ENCODE measurements at places on chromosomes 5 and 9.

DNA sequence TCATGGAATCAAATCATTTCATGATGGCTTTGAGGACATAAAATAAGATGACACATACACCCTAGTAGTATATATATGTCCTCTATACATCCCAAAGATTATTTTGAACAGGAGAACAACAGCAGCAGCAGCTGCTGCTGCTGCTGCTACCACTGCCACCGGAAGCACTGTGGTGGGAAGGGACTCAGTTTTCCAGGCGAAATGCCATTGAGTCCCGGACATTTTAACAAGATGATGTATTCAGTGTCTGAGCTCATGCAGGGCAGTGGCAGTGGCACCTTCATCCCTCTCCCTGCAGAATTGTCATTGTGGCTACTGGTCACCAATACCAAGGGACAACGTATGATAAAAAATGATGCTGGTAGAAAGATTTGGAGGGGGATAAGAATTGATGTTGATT is 151.3 kb downstream of the CHSY3 start:
- DNase-seq = no peak

- no peak for DNase-seq
Measured at GRCh38 chr5:169433221-169433651, 132.3 kb upstream of the SLIT3 start.

DNA sequence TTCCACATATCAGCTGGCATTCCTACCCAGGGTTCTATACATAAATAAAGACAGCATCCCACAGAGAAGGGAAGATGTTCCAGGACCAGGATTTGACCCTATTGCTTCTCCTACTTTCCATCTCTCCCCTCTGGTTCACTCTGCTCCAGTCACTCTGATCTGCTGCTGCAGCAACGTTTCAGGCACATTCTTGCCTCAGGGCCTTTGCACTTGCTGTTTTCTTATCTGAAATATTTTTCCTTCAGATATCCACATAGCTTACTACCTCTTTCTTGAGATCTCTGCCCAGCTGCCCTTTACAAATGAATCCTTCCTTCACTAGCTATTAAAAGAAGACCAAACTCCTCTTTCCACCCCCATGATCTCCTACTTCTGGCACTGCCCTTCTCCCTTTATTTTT is 204.5 kb downstream of the SPOCK1 start:
- no peak for DNase-seq

DNA sequence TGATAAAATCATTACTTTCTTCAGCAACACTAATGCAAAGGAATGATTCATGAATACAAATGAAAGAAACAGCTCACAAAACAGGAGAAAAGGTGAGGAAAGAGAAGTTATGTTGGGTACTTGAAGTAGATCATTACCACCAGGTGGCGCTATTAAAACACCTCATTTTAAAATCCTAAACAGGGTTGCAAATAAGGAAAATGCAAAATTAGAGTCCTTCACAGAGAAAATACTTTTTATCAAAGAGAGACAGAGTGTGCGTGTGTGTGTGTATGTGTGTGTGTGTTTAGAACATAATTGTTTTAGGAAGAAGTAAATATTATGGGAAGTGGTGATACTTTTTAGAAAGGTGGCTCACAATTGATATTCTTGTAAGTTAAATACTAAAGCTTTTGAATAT is 49.5 kb upstream of the CD180 start:
- peak; percentile 24 for DNase-seq

- no peak for DNase-seq
Measured at GRCh38 chr5:83662558-83662957, 58.1 kb downstream of the HAPLN1 start.

DNA sequence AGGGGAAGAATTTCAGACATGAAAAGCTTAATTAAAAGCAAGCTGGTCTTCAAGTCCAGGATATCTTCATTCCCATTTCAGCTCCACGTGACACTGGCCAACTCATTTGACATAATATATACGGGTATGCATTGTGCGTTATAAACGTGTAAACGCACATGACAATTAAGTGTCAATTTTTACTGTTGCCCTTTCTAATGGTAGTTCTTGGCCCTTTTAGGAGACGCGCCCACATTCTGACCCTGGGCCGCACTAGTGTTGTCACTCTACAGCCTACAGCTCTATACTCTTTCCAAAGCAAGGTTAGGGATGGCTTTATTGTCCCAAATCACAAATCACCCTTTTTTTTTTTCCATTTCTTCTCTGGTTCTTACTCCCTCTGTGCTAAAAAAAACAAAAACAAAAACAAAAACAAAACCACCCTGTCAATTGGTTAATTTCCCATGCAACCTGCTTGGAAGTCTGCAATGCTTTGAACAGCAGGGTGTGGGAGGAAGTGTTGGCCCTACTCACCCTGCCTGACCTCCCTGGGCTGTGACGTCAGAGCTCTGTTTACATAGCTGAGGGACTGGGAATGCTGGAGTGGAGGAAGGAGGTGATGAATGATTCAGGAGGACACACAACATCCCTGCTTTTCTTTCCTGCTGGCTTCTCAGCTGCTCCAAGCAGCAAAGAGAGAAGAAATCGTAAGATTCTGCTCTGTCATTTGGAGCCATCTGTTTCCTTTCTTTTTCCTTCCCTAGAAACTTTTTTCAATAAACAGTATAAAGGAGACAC is 19.3 kb downstream of the RFK start:
- peak; percentile 41 for DNase-seq

DNA sequence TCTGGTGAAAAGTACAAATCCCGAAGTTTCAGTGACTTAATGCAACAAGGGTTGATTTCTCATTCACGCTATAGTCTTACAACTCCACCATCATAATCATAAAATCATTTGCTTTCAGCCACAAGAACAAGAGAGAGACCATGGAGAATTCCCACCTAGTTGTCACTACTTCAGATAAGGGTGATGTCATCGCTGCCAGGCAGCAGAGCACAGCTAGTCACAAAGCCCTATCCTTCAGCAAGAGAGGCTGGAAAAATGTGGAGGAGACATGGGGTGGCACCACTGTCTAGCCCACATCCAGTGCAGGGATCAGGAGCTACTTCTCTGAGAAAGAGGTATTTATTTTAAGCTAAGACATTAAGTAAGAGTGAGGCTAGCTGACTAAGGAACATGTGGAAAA is 356.1 kb downstream of the YTHDC2 start:
- no peak for DNase-seq

DNA sequence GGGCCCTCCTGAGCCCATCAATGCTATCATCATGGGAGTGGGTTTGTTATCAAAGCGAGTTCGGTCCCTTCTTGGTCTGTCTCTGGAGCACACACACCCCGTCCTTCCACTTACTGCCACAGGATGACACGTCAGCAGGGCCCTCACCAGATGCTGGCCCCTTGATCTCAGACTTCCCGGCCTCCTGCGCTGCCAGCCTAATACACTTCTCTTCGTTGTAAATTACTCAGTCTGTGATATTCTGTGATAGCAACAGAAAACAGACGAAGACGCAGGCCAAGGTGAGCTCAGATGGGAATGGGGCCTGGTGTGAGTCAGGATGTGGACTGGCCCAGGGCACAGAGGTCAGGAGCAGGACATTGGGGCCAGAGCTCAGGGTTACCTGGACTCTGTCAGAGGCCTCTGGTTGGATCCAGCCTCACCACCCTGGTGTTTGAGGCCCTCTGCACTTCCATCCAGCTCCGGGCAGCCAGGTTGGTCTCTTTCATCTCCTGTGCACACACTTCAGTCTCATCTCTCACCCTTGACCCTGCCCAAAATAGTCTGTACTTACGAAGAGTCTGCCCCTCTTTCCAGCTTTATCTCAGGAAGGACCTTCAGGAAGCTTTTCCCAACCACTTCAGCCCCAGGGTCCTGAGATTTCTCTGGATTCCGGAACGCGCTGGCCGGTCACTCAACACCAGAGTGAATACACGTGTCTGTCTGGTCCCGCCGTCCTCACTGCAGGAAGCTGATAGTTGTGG is 26.0 kb upstream of the CNOT6 start:
- DNase-seq = no peak

DNA sequence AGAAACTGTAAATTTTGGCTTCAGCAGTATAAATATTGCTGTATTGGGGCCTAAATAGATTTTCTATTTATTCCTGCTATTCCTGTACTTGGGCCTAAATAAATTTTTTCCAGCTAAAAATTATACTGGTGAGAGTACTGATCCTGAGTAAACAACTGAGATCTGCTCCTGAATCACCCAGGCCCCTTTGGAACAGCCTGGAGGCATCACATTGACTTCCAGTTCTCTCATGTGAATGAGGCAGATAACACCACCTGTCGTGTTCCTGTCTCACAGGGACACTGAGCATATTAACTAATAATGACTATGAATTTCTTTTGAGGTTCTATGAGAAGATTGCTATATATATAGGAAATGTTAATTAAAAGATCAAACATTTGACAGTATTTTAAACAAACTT is 119.5 kb upstream of the PLCXD3 start:
- DNase-seq = no peak

DNA sequence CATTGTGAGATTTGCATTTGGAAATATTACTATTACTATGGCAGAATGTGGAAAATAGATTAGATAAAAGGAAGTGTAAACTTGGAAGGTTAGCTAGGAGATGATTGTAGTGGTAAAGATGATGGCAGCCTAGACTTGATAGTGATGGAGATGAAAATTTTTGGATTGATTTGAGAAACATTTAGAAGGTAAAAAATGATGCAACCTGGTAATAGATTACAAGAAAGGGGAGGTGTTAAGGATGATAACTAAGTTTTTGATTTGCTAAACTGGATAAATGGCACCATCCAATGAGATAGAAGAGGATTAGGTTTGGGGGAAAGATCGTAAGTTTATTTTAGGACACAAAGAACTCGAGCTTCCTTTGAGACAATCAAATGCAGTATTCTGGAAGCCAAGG is 8.9 kb upstream of the SLC30A5 start:
- DNase-seq = no peak

DNA sequence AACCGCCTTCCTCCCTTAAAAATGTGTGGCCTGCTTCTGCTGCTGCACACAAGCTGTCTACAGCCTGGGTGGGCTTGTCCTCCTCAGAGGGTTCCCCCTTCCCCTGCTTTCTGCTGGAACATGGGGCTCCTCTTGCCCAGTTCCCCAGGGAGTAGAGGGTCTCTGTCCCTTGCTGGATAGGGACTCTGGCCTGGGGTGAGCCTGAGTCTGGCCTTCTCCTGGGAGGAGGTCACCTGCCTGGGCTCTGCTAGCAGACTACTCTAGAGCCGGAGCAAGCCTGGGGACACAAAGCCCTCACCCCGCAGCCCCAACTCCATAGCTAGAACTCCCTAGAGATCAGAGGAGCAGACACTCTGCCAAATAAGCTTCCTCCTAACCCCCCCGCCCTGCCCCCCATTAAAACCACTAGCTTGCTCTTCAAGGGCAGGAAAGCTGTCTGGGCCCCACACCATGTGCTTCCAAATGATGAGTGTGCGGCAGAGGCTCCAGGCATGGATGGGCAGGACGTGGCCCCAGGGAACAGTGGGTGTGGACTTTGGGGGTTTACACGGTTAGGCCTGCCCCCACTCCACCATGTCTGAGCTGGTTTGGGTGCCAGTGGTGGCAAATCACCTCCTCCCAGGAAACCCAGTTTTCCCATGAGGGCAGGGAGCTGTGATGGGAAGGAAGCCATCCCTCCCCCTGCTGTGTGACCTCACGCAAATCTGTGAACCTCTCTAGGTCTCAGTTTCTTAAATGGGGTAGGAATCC is 10.0 kb downstream of the TCF7 start:
- no peak for DNase-seq

- DNase-seq = no peak
Measured at GRCh38 chr5:174271316-174271715, 225.8 kb downstream of the NSG2 start.

GRCh38 chr5:24633715-24634325 is 11.0 kb downstream of the CDH10 start:
- peak; percentile 13 for DNase-seq

DNA sequence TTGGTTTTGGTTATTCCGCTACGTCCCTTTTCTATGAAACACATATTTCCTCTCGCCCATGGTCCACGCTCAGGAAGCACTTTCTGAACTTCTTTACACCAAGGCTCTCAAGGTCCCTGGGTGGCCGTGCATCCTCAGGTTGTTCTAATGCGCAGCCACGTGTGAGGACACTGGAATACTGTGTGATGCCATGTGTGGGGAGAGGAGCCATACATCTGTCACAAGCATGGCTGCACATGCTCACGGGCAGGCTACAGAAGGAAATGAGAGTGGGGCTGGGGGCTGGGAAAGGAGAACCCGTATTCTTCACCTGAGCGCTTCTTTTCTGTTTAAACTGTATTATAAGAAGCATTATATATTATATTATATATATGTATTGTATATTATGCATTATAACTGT is 36.7 kb downstream of the PRRT1B start:
- no peak for DNase-seq

DNA sequence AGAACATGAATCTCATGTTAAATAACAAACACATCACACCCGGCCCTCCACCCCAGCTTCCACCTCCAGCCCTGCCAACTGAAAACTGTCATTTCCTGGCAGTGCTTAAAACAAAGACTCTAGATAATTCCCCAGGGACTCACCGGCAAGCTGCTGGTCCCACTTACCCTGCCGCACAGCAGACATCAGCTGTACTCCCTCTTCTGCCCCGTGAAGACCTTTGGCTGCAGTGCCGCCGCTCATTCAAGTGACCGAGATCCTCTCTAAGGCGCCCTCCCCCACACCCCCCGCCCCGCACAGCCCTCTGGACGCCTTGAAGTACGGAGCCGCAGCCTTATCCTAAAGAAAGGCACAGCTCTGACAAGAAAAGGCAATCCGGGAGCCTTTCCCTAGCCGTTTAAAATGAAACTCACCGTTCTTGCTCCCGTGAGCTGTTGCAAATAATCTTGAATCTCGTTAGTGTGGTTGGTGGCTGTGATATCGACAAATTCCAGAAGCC is 434 bp downstream of the GLRX start:
- DNase-seq = peak; percentile 50

DNA sequence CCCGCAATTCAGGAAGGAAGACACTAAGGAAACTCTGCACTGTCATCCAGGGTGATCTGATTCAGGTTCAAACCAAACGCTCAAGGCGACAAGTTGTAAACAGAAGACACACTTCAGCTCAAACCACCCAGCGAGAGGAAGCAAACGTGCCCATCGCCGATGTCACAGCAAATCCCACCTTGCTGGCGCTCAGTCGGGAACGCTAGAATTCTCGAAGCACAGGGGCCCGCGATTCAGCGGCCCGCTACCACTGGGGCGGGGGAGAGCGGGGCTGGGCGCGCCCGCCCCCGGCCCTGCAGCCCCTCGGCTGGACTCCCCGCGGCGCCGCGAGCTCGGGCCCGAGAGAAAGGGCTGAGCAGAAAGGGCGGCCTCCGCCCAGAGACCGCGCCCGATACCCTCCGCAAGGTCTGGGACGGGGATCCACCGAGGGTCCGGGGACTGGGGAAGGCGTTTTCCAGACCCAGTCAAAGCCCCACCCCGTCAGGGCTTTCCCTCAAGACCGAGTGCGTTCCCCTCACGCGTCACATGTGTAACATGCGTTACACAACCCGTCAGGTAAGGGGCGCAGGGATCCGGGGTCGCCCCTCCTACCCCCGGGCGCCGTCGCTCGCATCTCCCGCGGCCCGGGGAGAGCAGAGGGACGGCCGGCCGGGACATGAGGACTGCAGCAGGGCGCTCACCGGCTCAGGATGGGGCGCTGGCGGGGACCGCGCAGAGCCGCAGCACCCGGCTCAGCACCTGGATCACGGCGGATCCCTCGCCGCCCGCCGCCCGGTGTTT is 469 bp downstream of the AGTPBP1 start:
- DNase-seq = peak; percentile 42

- no peak for DNase-seq
Measured at GRCh38 chr9:97801180-97801579, 51.8 kb upstream of the FOXE1 start.

GRCh38 chr9:132802121-132802795 is 75.8 kb downstream of the AK8 start:
- no peak for DNase-seq

GRCh38 chr5:156824800-156825199 is 25.3 kb upstream of the PPP1R2B start:
- DNase-seq = no peak

- DNase-seq = peak; percentile 83
Measured at GRCh38 chr5:172454358-172455086, at the start of gene SH3PXD2B. Gene SH3PXD2B, minus strand, starts transcription at chr5:172454525. Its CDS starts 173 bp downstream, at chr5:172454352.

Data from HEK293T (cell line).